ENCODE measurements at places on chromosomes 12 and 14. TPM values are rescaled to one million over a fixed set of nuclear protein-coding genes. Genes with fewer than 3 reads are reported as not detected.

- no peak for DNase-seq
These were observed 440.3 kb upstream of the RGS6 start for GRCh38 chr14:71491931-71492330.

VASH1 gene
- total RNA-seq, result 72.0 TPM

PCED1B gene
- 0.47 TPM for total RNA-seq

DNA sequence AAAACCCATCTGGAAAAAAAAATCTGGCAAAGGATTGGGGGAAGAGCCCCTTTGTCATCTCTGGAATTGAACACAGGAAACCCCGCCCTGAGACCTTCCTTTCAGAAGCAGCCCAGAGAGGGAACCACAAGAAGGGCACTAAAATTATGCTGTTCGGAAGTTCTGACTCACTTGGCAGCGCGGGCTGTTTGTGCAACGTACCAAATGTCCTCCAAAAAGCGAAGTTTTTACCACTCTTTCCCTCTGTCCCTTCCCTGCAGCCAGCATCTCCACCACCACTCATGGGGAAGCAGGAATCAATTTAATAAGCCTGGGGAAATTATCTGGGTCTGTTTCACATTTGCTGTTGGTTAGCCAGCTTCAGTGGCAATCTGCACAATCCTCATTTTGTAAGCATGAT is 3.2 kb upstream of the SYNE3 start:
- DNase-seq, result no peak

ARMH4 gene
- 36.2 TPM for total RNA-seq

DNA sequence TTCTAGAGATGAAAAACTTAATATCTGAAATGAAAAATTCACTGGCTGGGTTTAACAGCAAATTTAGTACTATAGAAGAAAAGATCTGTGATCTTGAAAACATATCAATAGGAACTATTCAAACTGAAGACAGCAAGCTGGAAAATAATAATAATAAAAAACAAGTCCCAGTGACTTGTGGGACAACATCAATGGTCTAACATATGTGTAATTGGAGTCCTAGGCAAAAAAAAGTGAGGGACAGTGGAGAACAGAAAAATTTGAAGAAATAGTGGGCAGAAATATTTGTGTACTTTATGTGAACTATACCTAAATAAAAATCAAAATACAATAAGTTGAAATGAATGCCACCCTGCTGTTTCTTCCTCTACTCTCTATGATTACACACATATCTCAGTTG is 2.4 kb upstream of the SERPINA9 start:
- DNase-seq, result no peak

DNA sequence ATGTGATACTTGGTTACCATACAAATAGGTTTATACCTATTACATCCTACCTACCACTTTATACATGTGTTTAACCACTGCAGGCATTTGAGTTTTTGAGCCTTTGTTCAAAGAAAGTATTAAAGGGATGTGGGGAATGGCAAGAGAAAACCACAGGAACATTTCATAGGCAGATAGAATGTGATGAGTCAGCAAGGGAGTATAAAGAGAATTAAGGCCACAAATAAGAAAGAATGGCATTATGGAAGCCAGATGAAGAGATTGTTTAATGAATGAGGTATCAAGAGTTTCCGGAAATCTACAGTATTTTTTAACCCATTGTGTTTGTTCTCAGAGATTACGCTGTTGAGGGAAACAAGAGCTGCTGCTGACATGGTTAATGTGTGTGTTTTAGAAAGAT is 66.9 kb downstream of the METTL25 start:
- DNase-seq, result no peak

- no peak for DNase-seq
These were observed 209.6 kb downstream of the EMP1 start for GRCh38 chr12:13405961-13406703.

Data from neural crest cell (in vitro differentiated cells).